Stimulated activated CD4-positive, alpha-beta T cell treated with anti-CD3 and anti-CD28 coated beads, Interleukin-1b, Interleukin-23, amount 100 ng/mL, for 4 hours (primary cell): ENCODE measurements at places on chromosomes 2 and 18.

GRCh38 chr2:45707006-45707405, 55.5 kb downstream of the PRKCE start:
- DNase-seq, result no peak

- DNase-seq, result no peak
These were observed 8.6 kb downstream of the ANKRD62 start for GRCh38 chr18:12102136-12102842.

DNA sequence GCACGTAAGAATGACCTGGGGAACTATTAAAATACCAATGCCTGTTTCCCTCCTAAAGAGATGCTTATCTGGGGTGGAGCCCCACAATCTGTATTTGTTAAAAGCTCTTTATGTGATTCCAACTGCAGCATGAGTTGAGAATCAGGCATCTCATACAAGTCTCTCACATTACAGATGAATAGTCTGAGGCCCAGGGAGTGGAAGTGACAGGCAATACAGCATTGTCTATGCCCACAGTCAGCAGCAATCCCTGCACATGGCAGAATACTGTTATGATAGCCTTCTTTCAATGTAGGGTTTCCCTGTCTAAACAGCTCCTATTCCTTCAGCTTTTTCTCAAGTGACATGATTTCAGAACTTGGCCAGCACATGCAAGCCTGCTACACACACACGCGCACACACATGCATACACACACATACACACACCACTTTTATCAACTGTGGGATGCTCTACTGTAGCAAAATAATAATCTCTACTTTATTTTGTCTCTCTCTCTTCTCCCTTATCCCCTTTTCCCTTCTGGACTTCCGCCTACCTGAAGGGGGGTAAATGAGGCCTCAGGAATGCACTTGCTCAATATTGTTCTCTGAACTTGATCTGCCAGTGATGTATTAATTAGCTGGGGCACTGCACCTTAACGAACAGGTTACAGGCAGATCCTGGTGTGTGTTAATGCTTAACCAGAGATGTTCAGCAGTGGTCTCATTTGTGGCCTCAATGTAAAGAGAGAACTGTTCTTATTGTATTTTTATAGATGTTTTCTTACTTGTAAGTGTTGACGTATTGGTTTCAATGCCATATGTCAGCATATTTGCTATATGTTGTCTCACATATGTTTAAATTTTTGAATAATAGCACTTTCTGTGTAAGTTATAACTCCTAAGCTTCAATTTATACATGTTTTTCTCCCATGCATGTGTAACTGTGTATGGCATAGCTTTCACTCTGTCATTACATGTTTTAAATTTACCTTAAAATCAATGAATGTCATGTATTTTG, 116.0 kb downstream of the SETBP1 start:
- no peak for DNase-seq

- no peak for DNase-seq
These were observed 40.9 kb upstream of the SMAD7 start for GRCh38 chr18:48991676-48992075.

GRCh38 chr2:19540739-19541525, 182.5 kb upstream of the OSR1 start:
- no peak for DNase-seq

- DNase-seq, result no peak
These were observed 91.3 kb upstream of the RBBP8 start for GRCh38 chr18:22841840-22842239.

- no peak for DNase-seq
These were observed 692.6 kb downstream of the ERBB4 start for GRCh38 chr2:211846036-211846400.

DNA sequence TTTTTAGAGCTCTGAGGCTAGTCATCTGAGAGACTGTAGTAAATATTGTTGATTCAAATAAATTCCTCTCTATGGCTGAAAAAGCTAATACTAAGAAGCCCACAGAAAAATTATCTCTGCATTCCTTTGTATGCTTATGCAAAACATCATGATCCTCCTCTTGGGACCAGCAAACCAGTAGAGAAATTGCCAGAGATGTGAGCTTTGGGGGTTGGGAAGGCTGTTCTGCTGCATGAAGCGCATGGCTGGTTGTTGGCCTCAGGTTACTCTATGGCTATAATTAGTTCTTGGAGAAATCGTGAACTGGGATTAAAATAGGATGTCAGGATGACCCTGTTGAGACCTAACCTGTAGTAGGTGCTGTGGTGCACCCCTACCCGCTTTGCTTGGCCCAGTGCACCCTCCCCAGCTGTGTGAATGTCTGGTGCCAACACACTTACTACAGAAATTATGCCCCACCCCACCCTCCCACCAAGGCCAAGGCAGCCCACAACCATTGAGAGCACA, 35.5 kb upstream of the C1D start:
- DNase-seq, result no peak

DNA sequence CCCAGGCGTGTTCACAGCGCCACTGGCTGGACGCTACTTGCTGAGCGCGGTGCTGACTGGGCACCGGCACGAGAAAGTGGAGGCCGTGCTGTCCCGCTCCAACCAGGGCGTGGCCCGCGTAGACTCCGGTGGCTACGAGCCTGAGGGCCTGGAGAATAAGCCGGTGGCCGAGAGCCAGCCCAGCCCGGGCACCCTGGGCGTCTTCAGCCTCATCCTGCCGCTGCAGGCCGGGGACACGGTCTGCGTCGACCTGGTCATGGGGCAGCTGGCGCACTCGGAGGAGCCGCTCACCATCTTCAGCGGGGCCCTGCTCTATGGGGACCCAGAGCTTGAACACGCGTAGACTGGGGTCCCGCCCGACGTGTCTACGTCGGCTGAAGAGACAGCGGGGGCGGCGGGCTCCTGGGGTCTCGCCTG, 891 bp upstream of the KHK start:
- no peak for DNase-seq

GRCh38 chr18:5574843-5575242, 31.0 kb upstream of the EPB41L3 start:
- DNase-seq, result no peak

DNA sequence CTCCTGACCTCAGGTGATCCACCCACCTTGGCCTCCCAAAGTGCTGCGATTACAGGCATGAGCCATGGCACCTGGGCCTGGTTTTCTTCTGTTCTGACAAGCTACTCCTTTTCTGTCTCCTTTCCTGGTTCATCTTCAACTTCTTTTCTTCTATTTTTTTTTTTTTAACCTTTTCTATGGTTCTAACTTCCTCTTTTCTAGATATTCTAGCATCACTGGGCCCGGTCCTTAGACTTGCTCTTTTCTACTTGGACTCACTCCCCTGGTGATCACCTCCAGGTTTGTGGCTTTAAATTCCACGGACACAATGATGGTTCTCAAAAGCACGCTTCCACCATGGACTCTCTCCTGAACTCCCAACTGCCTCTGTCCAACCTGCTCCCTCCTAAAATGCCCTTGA, 2.0 kb downstream of the EIF2AK2 start:
- no peak for DNase-seq

- no peak for DNase-seq
These were observed 54.0 kb upstream of the GPR75 start for GRCh38 chr2:53913721-53914120.

GRCh38 chr2:121149384-121149783, 135.6 kb downstream of the TFCP2L1 start:
- DNase-seq, result no peak

DNA sequence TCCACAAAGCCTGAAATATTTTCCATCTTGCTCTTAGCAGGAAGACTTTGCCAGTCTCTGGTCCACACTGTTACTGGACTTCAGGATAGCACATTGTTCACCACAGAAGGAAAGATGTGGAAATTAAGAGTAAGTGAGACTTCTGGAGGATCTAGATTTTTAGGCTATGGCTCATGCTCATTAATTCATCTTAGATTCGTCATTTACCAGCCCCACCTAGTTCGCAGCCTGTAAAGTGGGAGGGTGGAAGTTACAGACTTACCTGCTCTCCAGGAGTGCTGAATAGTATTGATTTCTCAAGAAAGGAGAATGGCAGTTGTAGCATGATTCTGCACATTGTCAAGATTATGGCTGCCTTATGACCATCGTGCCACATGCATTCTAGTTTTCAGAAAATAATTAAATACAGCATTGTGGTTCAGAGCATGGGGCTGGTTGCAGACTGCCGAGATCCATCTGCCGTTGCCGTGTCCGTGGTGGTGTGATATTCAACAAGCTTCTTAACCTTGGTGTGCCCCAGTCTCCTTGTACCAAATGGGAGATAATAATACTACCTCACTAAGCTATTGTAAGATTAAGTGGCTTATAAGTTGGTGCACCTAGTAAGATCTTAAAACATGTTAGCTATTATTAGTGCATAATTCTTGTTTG, 56.8 kb downstream of the RNF144A start:
- no peak for DNase-seq

- DNase-seq, result peak; percentile 17
These were observed 5.1 kb upstream of the MIB1 start for GRCh38 chr18:21735452-21736015.

- DNase-seq, result peak; percentile 28
These were observed 14.1 kb upstream of the CNNM3 start for GRCh38 chr2:96801786-96802595.

DNA sequence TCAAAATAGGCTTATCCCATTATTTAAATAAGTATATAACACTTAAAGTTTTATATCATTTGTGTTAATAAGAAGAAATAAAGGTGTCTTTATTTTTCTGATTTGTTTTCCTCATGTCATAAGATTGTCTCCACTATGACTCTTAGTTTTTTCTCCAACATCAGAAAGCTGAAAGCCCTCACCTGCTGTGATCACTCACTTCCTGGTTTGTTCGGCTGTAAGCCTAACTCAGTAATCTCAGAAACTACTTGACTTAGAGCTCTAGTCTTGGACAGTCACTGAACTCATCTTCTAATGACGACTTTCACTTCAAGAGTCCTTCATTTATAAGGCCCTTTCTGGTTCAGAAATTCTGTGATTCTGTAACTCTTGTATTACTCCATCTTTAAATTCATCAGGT, 311.0 kb downstream of the ZEB2 start:
- DNase-seq, result no peak

- no peak for DNase-seq
These were observed 80.9 kb downstream of the PPP1R1C start for GRCh38 chr2:182066400-182067087.

GRCh38 chr2:157899125-157899839, 23.2 kb upstream of the ACVR1 start:
- no peak for DNase-seq

DNA sequence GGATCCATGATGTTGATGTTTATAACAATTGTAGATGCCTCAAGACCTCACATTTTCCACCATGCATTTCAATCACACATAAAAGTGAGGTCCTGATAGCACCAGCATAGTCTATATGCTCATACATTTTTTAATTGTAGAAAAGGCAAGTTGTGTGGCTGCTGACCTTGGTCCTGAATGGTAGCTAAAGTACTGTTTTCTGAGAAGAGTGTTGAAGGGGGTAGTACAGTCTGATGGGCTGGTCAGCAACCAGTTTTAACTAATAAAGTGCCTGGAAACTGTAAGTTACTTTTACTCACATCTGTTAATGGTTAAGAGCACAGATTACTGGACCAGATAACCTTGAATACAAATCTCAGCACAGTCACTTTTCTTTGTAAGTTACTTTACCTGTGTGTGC, 15.9 kb downstream of the ZNF638 start:
- DNase-seq, result no peak

DNA sequence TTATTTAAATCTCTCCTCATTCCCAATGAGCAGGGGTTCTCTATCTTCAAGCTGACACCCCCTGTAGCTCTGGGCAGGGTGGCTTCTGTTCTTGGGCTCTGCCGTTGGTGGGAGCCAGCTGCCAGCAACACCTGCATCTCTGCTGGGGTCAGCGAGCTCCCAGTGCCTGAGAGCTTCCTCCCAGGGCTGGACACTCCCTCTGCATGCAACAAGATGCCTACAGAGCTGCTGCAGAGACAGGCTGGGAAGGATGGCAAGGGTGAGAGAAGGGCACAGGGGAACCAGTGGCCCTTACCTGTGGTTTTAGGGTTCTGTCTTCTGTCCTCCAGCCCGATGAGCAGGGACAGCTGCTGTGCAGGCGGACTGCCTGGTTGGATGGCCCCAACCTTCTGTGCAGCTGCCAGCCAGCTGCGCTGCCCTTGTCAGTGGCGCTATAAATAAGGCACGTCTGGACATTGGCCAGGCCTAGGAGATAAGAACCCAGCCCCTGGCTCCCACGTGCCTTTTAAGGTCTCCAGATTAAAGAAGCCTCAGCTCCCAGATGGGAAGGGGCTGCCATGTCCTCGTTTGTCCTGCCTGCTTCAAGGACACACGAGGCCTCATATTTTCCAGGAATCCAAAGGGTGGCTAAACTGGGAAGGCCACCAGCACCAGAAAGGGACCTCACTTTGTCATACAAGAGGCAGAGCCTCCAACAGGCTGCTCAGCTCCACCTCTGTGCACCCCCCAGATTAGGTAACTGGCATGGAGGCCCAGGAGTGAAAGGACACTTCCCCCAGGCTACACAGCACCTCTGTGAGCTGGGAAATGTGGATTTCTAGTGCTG, 39.5 kb upstream of the FHL2 start:
- no peak for DNase-seq

- DNase-seq, result no peak
These were observed 54.4 kb downstream of the PMAIP1 start for GRCh38 chr18:59954241-59954640.

DNA sequence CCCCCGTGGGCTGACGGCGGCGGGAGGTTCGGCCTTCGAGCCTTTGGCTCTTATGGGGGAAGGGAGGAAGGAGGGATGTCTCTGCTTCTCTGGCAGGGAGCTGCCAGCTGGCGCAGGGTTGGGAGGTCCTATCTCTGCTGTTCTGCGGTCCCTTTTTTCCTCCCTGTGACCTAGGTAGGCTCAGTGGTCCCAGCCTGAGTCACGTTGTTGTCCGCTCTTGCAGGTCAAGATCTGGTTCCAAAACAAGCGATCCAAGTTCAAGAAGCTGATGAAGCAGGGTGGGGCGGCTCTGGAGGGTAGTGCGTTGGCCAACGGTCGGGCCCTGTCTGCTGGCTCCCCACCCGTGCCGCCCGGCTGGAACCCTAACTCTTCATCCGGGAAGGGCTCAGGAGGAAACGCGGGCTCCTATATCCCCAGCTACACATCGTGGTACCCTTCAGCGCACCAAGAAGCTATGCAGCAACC, 2.5 kb downstream of the DLX1 start:
- no peak for DNase-seq

GRCh38 chr2:172053486-172053885, 31.8 kb upstream of the DLX1 start:
- no peak for DNase-seq

- DNase-seq, result no peak
These were observed 25.1 kb downstream of the TRAF3IP1 start for GRCh38 chr2:238345297-238345968.

DNA sequence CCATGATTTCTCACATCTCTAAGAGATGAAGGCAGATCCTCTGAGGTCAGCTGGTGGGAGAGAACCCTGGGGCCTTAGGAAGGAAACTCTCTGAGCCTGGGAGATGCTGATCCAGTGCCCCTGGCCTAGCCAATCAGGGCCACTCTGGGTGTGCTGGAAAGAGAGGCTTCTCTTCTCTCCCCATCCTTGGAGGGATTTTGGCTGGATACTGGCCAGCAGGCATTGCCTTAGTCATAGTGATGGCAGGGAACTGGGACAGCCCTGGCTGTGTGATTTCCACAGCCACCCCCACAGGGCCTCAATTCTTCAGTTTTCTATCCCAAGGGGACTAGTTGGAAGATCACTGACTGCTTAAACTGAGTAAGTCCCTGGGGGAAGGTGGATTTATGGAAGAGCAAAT, 26.6 kb upstream of the PLB1 start:
- no peak for DNase-seq

- DNase-seq, result no peak
These were observed 162.1 kb downstream of the BCL2 start for GRCh38 chr18:63157293-63158011.
